ENCODE measurements at places on chromosomes 5 and 9.

DNA sequence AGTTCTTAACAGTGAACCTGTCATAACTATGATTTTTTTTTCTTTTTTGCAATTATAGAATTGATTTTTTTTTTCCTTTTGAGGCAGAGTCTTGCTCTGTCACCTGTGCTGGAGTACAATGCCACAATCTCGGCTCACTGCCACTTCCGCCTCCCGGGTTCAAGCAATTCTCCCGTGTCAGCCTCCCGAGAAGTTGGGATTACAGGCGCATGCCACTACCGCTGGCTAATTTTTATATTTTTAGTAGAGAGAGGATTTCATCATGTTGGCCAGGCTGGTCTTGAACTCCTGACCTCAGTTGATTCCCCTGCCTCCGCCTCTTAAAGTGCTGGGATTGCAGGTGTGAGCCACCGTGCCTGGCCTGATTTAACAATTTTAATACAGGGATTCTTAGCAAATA is 21.4 kb downstream of the UGCG start:
- peak overlapping the region; percentile 86 for H3K27ac ChIP-seq
- H3K4me1 ChIP-seq: peaks cover 75% of the 10 kb centered on the region
- DNase-seq: peak; percentile 55
- no peak overlapping the region for H3K4me3 ChIP-seq
- H3K27me3 ChIP-seq: no peaks in the 10 kb centered on the region
- no peaks in the 10 kb centered on the region for H3K36me3 ChIP-seq

DNA sequence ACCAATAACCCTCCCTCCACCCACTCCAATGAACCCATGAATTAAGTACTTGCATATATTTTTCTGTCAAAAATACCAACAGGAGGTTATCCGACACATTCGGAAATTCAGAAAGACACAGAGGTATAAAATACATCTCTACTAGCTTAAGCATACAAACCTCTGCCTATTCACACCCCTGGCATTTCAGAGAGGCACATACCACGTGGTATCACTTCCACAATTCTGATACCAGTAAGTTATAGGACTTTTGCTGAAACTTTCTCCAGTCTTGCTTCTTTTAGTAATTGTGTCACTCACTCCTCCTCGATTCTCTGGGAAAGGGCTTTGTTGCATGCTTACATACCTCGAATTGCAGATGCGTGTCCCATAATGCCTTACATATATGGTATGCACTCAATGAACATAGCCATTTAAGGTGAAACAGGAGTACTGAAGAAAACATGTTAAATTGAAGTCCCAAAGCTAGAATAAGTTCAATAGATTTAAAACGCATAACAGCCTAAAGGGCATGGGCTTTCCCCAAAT is 58.1 kb downstream of the TLE1 start:
- DNase-seq: no peak
- H3K27ac ChIP-seq: no peak overlapping the region
- no peaks in the 10 kb centered on the region for H3K27me3 ChIP-seq
- no peak overlapping the region for H3K4me3 ChIP-seq

GRCh38 chr5:144133050-144133633 is 37.3 kb downstream of the YIPF5 start:
- no peaks in the 10 kb centered on the region for H3K4me1 ChIP-seq
- H3K36me3 ChIP-seq: no peaks in the 10 kb centered on the region
- no peak overlapping the region for H3K27ac ChIP-seq
- DNase-seq: no peak
- no peaks in the 10 kb centered on the region for H3K27me3 ChIP-seq

DNA sequence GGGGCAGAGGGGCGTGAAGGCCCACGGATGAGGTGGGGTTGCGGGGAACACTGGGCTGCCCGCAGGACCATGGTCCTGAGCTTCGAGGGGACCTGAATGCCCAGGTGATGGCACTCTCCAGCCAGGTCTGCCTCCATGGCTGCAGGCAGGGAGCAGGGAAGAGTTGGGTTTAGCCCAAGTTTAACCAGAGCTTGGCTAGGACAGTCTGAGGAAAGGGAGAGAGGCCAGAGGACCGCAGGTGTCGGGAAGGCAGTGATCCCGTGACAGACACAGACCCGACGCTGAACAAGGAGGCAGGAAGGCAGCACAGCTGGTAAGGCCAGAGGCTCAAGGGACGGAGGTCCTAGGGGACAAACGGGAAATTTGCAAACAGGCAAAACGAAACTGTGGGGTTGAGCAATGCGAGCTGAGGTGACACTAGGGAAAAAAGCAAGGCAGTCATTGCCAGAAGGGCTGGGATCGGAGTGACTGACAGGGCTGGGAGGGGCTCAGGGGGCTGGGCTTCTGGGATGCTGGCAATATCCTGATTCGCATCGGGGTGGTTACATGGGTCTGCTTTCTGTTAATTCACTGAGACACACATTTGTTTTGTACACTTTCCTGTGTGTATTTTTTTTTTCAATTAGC is 25.0 kb downstream of the ARPC5L start:
- peaks cover 31% of the 10 kb centered on the region for H3K36me3 ChIP-seq
- H3K4me1 ChIP-seq: no peaks in the 10 kb centered on the region
- H3K27me3 ChIP-seq: no peaks in the 10 kb centered on the region
- H3K27ac ChIP-seq: no peak overlapping the region

GRCh38 chr9:33300546-33300945 is 10.2 kb downstream of the NFX1 start:
- no peak for DNase-seq
- no peak overlapping the region for H3K4me3 ChIP-seq
- peaks cover 32% of the 10 kb centered on the region for H3K36me3 ChIP-seq
- H3K27me3 ChIP-seq: no peaks in the 10 kb centered on the region
- no peak overlapping the region for H3K27ac ChIP-seq

GRCh38 chr9:137205126-137206069 is at the start of the genes NDOR1 and TMEM203:
Gene NDOR1 (plus strand): TSS chr9:137205700. CDS start chr9:137205778, 78 bp downstream.
Gene TMEM203 (minus strand): TSS chr9:137205648. CDS start chr9:137205414, 234 bp downstream.
- peak within 1 kb of the TSS; percentile 76 for H3K27ac ChIP-seq
- H3K27me3 ChIP-seq: no peaks in the 10 kb centered on the region
- H3K4me1 ChIP-seq: peaks cover 53% of the 10 kb centered on the region

DNA sequence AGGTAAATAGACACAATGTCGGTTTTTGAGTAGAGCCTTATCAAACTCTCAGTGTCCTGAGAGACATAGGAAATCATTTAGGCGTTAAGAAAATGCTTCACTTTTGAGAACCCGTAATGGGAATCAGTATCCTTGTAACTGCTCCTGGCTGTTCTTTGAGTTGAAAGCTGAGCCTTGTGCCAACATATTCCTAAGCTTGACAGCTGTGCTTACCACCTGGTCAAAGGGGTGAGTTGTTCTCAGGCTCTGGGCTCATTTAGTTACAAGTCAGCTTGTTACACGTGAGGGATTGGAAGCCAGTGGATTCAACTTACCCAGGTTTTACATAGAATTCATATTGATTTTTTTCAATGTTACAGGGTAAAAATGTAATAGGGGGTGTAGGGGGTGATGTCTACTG is 145.9 kb downstream of the GABRB2 start:
- peaks cover 15% of the 10 kb centered on the region for H3K4me1 ChIP-seq
- no peak overlapping the region for H3K4me3 ChIP-seq
- no peaks in the 10 kb centered on the region for H3K27me3 ChIP-seq
- no peaks in the 10 kb centered on the region for H3K36me3 ChIP-seq
- peak overlapping the region; percentile 72 for H3K27ac ChIP-seq
